ENCODE measurements at places on chromosomes 13 and 19. TPM values are rescaled to one million over a fixed set of nuclear protein-coding genes. Genes with fewer than 3 reads are reported as not detected.

ZNF773 gene
- total RNA-seq = 0.45 TPM

LAIR1 gene
- 1.3 TPM for total RNA-seq

MBD3L2 gene
- not detected for total RNA-seq

SIAH3 gene
- not detected for total RNA-seq

FAM216B gene
- total RNA-seq = under 0.01 TPM

DIRAS1 gene
- 0.89 TPM for total RNA-seq

ZNF709 gene
- total RNA-seq = 8.3 TPM

PABPC3 gene
- total RNA-seq = not detected

All from stomach (tissue), 19 donors.